ENCODE measurements at places on chromosomes 7 and 10.

DNA sequence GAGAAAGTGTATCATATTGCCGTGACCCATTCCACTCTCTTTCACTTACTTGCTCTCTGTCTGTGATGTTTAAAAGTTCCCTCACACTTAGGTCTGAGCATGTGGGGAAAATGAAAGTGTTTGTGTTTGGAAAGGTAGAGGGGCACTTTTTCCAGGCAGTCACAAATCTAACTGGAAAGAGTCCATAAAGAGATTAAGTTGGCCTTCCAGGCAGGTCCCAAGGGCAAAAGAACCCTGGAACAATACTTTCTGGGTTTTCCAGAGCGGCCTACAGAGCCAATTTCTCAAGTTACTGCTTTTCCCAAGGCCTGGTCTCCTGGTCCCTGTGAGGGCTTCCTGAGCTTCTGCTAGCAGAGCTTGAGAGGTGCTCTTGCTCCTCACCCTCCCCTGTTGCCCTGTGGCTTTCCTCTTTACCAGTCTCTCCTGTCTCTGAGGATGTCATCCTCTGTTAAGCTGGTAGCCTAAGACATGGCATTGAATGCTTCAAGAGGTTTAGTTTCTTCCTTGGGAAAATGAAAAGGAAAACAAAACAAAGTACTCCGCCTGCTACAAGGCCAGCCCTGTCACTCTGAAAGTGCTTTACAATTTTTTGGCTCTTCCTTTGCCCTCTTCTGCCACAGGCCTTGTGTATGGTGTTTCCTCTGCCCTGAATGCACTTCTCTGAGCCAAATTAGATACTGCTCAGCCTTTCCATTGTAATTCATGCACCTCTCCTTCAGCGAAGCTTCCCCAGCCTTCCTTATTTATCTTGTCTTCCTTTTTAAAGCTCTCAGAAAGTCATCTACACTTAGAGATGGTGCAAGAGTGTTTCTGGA is 20.1 kb downstream of the TES start:
- no peak for DNase-seq

GRCh38 chr7:22051886-22052673 is 106.4 kb upstream of the CDCA7L start:
- no peak for DNase-seq

- no peak for DNase-seq
Measured at GRCh38 chr7:2213551-2214215, 19.1 kb downstream of the MAD1L1 start.

DNA sequence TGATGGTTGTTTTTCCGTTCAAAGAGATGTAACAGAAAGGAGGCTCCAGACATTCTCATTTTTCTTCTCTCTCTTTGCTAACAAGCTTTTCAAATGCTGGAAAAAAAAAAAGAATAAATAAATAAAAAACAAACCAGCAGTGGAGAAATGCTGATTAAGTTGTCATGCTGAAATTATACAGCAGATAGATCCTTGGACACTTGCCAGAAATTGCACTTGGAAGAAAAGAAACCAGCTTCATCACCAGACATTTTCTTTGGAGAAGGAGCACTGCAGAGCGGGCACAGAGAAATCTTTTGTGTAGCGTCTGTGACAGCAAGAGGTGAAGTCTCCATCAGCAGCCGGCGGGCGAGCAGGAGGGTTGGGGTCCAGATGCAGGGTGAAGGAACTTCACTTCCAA is 55.8 kb downstream of the CLRN3 start:
- DNase-seq = no peak

- no peak for DNase-seq
Measured at GRCh38 chr7:7581531-7582179, 15.0 kb downstream of the MIOS start.

- DNase-seq = no peak
Measured at GRCh38 chr7:24828891-24829661, 71.8 kb upstream of the GSDME start.

- no peak for DNase-seq
Measured at GRCh38 chr7:51175316-51175991, 141.2 kb downstream of the COBL start.

- DNase-seq = no peak
Measured at GRCh38 chr7:99617192-99617781, 541 bp downstream of the ZSCAN25 start.

DNA sequence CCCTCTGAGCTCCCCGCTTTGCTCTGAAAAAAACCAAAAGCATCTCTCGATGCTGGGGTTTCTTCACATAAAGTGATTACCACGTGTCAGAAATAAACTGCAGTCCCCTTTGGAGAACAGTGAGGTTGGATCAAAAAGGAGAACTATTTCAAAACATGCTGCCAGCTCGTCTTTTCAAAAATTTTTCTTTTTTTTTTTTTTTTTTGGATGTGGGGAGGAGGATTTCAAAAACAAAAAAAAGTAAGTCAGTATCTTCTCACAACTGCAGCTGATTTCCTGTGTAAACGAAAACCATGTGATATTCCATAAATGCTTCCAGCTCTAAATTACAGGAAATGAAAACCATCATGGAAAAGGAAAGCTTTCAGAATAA is 155.0 kb upstream of the LYZL2 start:
- DNase-seq = no peak

- no peak for DNase-seq
Measured at GRCh38 chr10:130336617-130337304, 200.6 kb downstream of the GLRX3 start.

DNA sequence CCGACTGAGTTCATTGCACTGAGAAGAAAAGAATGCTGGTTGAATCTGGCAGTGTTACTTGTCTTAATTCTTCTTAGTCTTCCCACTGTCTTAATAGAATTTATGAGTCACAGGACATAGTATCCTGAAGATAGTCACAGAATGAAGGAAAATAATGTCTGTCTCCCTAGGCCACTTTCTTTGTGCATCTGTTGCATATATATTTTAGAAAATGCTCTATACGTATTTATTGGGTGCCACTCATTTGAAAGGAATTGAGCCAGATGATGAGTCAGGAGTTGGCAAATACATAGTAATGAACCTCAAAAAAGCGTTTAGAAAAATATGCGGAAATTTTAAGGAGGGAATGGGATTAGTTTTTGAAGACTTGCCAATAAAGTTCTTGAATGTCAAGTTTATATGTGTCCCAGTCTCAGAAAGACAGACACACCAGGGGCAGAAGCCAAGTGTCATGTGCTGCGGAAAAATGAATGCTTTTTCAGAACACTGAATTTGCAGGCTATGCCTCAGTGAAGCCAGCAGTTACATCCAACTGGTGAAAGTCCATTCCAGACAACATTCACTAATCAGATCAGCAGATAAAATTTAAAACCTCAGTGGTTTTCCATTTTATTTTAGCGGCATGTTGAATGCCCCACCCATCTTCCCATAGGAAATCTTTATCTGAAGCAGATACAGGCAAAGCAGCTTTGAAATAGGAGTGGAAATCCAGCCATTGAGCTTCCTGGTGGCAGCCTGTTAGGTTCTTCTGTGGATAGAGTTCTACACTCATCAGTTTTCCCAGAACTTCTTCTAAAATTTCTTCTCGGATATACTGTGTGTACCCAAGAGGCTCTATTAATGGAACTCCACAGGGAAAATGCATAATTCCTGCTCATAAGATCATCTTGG is 308.4 kb downstream of the BICC1 start:
- DNase-seq = no peak

DNA sequence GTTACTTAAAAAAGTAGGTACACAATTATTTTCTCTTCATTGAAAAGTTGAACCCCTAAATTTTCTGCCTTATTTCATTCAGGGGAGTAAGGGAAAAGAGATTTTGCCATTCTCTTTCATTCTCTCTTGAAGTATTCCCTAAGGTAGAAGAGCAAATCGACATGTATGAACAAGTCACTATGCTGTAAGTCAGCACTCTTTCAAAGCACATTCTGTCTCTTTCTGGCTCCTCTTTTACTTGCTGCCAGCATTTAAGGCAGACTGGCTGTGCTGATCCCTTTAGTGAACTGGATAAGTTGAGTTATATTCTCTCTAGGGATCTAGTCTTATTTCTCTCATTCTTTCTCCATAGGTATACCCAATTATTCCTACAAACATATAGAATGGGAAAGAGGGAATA is 222.3 kb upstream of the ZWINT start:
- DNase-seq = no peak

DNA sequence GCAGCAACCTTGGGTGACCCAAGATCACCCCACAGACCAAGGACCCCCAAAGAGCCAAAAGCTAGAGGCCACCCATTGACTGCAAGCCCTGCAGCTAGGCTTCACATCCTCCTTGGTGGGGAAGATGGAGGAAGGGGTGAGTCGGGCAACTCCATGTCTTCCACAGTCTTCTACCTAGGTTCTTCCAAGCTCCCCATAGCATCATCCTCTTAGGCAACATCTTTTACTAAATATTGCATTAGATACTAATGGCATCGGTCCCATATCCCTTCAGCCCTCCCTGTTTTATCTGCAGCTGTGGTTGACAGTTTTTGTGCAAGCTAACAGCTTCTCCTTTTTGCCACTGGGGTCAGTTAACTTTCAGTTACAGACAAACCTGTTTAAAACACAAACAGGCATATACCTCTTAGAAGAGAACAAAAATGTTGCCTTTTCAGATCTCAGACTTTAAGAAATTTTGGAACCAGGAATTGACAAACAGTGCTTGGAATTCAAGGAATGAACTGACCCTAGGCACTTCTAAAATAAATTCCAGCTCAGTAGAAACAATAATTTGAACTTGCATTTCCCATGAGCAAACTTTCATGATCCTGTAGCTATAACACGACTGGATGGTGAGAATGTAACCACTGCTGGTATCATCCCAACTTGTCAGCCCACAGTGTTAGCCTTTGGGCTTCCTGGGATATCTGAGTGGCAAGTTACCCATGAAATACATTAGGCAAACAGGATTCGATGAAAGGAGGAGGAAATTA is 33.9 kb upstream of the MSMB start:
- DNase-seq = no peak

DNA sequence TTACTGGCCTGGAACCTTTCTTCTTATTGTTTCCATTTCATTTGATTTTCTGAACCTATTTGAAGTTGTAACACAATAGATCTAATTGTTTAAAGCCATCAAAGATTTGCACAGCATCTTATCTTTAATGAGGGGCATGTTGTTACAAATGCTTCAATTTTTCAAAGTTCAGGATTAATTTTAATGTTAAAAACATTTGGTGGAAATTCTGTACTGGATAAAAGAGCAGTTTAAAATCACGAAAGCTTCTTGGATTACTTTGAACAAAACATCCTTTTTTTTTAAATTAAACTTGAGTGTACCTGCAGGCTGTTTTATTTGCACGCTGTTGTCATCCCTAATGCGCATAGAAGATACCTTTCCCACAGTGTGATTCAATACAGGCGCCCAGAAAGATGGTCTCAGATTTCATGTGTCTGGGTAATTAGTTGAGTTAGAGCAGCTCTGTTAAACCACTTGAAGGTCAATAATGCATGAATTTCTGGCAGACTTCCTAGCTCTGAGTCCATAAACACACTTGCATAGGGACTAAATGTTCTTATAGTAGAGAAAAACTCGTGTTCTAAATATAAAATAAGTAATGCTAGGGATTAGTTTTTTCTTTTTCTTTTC is 29.3 kb upstream of the DDX50 start:
- DNase-seq = no peak

Measured in NCI-H460 (cell line).